Natural killer cell (primary cell): ENCODE measurements at places on chromosomes 7 and 10. TPM values are rescaled to one million over a fixed set of nuclear protein-coding genes. Genes with fewer than 3 reads are reported as not detected.
A peak's percentile ranks its signal among the peaks of the same experiment; 100 is the strongest.

DNA sequence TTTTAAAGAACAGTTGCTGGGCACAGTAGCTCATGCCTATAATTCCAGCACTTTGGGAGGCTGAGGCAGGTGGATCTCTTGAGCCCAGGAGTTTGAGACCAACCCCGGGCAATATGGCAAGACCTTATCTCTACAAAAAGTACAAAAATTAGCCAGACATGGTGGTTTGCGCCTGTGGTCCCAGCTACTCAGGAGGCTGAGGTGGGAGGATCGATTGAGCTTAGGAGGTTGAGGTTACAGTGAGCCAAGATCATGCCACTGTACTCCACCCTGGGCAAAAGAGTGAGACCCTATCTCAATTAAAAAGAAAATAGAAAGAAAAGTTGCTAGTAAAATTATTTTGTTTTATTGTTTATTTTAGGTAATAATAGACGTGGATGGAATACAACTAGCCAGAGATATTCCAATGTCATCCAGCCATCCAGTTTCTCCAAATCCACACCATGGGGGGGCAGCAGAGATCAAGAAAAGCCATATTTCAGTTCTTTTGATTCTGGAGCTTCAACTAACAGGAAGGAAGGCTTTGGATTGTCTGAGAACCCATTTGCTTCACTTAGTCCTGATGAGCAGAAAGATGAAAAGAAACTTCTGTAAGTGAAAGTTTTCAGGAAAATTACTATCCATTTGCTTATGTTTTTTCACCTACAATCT lies 3.0 kb downstream of the NUP42 start:
- peak; percentile 34 for DNase-seq

Gene MYO1G
- total RNA-seq, result 470 TPM

Gene NRAP
- not detected for total RNA-seq

Gene MMRN2
- not detected for total RNA-seq

Gene ADAP1
- 117 TPM for total RNA-seq

DNA sequence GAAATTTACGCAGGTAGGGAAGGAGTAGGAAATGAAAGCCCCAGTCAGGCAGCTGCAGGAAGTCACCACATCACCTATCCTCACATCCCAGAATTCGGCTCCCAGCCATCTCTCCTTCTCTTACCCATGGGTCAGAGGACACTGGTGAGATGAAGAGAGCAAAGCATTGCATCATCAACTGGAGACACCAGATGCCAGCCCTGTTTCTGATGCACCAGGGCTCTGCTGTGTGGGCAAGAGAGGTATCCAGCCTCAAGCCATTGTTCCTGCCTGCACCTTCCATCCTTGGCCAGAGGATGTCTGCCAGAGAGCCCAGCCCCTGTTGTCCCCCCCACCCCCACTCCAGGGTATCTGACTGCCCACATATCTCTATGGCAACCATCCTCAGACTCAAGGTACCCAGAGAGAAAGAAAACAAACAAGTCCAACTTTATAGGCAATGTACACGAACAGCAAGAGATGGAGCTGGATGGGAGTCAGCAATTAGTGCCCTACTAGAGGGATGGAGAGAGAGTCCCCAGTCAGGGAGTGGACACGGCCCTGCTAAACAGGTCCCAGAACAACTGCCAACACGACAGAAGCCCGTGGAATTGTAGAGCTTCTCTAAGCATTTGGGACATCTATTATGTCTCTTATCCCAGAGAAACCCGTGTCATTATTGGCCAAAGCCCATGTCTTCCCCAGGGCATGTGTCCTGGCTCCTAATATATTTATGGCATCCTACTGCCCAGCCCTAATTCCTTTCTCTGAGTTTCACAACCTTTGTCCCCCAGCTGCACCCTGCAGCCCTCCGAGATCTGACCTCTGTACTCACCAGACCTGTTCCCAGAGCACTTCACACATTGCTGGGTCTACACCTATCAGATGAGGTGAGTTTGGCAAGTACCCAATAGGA lies 2.8 kb downstream of the CAMK2G start:
- DNase-seq, result no peak

DNA sequence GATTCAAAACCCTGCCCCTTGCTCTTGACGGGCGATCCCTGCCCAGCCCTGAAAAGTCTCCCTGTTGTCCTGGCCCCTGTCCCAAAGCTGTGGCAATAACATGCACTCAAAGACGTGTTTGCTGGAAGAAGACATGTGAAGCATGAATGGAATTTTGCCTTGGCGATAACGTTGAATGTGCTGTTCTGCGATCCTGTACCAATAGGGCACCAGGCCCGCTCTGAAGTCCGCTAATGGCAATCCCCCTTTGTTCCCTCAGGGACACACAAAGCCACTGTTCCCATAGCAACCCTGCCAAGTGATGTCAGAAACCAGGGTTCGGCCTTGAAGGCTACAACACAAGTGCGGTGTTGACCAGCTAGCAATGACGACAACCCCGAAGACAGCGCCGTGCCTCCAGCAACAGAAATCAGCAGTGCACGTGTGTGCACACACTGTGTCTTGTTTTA lies 284.6 kb downstream of the KLF6 start:
- no peak for DNase-seq

- no peak for DNase-seq
Observed at GRCh38 chr7:1251796-1252539, 19.3 kb downstream of the UNCX start.

DNA sequence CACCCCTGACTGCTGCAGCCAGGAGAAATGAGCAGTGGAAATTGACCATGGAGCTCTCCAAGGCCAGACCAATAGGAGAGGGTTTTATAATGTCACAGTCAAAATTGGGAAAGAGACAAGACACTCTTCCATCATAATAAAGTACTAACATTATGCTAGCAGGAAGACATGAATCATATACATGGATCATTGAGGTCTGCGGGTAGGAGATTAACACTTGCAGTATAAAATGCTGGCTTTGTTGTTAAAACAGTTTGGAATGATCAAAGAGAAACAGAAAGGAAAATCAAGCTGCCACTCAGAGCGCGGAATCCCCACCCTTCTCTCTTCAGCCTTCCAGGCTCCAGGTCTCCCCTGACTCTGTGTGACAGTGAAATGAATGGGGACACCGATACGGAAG lies 53.4 kb upstream of the CALN1 start:
- DNase-seq, result no peak

GRCh38 chr10:33822774-33823173 lies 488.3 kb upstream of the NRP1 start:
- DNase-seq, result no peak

DNA sequence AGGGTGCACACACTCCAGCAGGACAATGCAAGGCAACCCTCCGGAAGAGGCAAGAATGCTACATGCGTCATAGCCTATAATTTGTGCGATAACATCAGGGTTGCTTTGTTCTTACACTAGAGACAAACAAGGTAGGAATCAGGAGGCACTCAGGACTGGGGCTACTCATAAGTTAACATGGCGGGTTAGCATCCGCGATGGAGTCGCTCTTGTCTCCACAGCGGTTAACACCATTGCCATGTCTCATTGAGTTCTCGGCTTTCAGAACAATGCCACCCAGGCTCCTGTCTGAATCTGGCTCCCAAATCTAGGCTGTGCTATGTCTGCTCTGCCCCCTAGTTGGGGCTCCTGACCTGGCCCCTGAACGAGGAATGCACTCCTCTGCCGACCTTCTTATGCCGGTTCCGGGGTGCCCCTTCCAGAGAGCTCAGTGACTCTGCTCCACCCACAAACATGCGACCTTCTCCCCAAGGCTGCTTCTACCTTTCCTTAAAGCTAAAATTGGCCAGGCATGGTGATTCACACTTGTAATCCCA lies 24.9 kb upstream of the SLF2 start:
- no peak for DNase-seq

DNA sequence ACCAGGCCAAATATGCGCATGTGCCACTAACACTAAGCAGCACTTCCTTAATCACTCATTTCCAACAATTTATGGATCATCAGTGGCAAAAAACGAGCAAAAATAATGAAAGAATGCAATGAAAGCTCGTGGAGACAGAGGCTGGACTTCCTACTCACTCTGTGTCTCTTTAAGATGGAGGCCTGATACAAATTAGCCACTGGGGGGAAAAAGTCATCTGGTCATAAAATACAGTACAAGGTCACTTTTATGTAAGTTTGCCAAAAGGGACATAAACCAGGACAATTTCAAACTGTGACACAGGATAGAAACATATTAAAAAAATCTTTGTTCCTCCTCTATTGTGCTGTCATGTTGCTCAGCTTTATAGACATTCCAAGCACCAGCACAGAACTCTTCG lies 101.7 kb downstream of the LMBR1 start:
- no peak for DNase-seq

DNA sequence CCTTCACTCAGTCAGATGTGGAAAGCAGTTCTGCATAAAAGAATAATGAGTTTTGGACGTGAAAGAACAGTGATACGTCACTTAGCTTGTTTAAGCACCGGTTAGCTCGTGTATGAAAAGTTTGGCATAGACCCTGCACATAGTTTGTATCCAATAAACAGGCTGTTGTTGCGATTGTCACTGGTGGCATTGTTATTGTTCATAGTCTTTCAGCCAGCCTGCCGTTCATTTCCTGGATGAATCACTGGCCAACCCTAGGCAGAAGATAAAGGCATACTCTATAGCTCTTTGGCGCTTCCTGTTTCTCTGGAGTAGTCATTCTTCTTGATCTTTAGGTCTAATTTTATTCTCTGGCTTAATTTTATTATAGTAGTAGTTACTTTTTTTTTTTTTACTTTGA lies 57.8 kb upstream of the ANKRD30A start:
- DNase-seq, result no peak

DNA sequence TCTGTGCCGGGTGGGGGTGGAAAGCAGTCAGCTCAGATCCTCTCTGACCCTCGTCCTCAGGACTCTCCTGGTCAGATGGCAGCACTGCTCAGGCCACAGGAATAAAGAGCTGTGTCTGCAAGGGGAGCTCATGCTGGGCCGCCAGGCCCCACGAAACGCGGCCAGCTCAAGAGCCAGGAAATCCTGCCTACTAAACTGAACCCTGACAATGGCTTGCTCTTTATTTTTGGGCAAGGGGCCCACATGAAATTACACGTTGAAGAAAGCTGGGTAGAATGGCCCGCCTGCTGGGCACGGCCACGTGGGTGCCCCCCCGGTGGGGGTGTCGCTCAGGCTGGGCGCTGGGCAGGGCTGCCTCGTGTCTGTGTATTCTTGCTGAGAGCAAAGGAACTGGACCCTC lies 103.0 kb downstream of the ITIH5 start:
- DNase-seq, result no peak
